Cardiac fibroblast (primary cell): ENCODE measurements at places on chromosomes 1 and 21.

GRCh38 chr1:55789466-55789865, 574.3 kb upstream of the USP24 start:
- no peak for DNase-seq

DNA sequence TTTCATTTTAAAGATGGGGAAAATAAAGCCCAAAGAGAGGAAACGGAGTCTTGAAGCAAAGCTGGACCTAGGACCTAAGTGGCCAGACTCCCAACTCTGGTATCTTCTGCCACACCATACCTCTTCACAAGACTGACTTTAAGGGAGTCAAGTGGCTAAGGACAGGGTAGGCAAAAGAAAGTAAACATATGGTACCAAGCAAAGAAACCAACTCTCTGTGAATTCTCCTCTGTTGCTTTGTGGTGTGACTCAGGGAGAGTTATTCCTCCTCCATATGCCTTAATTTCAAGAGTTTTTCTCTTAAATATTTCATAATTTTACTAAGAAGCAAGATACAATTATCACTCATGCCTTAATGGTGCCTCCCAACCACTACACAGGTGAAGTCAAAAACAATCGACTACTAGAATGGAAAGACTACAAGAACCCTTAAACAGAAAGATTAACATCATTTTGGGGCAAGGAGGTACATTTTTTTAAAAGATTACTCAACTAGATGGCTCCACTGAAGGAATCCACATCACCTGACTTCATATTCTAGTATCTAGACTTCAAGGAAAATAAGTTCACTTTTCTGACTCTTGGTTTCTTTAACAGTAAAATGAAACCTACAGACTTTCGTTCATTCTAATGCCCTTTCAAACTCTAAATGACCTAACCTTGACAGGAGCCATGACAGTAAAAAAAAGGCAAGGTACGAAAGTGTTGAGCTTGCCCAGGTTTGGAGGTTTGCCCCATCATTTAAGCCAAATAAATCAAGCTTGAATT, 44.2 kb downstream of the LUZP1 start:
- DNase-seq, result no peak

DNA sequence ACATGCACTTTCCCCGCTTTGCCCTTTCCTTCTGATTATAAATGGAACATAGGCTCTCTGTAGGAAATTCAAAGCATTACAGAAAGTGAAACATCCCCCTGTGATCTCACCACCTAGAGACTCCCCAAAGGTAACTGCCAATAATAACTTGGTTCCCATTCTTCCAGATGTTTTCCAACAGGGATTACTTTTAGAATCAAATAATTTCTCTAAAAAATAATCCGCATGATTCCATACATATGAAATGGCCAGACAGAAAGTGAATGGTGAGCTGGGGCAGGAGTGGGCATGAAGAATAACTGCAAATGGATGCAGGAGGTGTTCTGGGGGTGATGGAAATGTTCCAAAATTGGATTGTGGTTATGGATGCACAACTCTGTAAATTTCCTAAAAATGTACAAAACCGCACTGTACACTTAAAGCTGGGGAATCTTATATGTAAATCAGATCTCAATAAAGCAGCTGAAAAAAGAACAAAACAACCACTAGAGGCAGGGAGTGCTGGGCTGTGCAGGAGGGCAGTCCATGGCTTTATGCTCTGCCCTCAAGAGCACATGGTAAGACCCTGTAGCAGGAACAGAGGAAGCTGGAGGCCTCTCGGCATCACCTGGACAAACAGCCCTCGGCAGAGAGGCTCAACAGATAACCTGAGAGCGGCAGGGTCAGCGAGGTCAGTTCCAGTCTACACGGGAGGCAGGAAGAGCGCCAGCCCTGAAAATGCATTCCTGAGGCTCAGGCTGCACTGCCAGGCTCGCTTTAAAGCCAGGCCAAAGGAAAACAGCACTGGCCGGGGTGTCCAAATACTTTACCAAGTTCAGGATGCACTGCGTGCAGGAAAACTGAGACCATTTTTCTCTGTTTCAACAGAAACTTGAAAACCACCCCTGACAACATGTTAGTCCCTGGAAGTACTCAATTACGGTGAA, 39.7 kb downstream of the CAPZB start:
- DNase-seq, result no peak

- no peak for DNase-seq
Measured at GRCh38 chr21:36454706-36455105, 25.2 kb downstream of the CLDN14 start.

- peak; percentile 58 for DNase-seq
Measured at GRCh38 chr1:192545896-192546521, 29.6 kb upstream of the RGS1 start.

GRCh38 chr1:219659684-219660083, 46.8 kb upstream of the ZC3H11B start:
- peak; percentile 43 for DNase-seq
